ENCODE measurements at places on chromosomes 1 and 21.

- no peak for DNase-seq
These were observed 47.8 kb downstream of the UCK2 start for GRCh38 chr1:165875171-165875570.

GRCh38 chr1:159171688-159172501 lies 480 bp downstream of the CADM3 start:
- no peak for DNase-seq

DNA sequence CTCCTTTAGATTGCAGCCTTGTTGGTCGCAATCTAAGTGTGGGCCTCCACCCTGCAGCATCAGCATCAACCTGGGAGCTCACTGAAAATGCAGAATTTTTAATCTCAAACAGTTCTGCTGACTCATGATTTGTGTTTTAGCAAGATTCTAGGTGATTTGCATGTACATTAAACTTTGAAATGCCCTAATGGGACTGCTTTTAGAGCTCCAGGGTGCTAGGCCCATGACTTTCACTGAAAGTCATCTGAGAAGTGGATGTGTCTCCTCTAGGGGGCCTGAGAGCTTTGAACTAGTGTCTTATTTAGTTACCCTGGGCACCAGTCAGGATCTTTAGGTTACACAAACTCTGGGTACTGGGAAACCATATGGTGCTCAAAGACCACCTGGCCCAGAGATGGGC lies 9.0 kb downstream of the TRIM67 start:
- no peak for DNase-seq

- no peak for DNase-seq
These were observed 16.1 kb upstream of the TXLNA start for GRCh38 chr1:32163405-32163804.

DNA sequence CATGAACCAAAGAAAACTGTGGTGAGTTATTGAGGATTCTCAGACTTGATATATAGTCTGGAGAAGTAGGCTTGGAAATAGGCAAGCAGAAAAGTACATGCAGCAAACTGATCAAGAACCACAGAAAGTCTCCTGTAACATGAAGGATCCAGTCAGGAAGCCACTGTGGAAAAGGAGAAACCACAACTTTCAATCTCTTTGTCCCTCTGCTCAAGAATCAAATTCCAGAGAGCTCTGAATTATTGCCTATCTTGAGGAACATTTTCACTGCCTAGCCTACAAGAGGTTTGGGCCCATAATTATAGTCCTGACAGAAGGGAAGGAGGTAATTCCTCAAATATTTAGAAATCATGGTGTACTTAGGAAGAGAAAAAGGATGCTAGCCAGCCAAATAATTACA lies 43.0 kb upstream of the ADAMTS1 start:
- DNase-seq, result no peak

DNA sequence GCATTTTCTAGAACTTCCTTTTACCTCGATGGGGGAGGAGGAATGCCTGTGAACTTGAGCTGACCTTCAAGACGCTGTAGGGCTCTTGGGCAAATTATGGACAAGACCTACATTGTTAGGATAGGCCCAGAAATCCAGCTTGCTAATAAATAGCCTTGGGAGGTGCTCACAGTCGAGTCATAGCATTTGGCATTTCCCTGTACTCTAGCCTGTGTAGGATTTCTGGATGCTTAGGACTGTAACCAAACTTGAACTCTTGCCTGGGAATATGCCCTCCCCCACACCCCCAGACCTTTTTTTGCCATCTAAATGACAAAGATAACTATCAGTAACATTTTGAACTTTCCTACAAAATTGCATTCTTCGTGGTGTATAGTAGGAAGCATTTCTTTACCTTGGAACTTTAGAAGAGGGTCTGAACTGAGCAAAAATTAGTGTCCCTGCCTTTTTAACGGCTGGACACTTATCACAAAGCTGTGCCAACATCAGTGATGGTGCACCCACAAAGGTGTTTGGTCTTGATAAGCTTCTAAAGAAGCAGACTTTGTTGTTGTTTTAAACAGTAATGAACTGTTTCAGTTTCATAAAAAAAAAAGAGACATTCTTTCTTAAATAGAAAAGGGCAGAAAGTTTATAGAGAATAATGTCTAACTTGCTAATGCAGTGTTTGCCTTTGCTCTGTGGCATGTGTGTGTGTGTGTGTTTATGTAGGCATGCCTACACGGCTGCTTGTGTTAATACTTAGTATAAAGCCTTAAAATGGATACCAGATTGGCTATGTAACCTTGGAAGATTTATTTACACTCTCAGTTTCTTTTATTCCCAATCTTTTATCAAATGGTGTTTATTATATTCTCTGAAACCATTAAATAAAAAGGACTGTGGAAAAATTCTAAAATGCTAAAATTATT lies 88.2 kb downstream of the NFIA start:
- DNase-seq, result no peak

DNA sequence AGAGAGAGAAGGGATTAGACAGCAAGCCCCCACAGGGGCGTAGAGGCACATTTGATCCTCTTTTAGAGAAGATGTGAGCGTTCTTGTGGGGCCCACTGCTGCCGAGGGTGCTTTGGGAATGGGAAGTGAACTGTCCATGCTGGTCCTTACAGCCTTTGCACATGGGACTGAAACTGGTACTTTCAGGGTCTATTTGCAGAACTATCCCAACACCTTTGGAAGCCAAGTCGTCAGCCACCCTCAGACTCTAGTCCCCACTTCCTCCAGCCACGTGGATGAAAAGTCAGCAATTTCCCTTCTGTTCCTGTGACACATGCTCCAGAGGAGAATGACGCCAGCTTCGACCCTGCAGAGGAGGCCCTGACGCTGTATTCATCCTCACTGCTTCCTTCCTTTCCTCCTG lies 2.6 kb upstream of the RAB7B start:
- no peak for DNase-seq

GRCh38 chr1:16175610-16176553 lies 20.0 kb upstream of the EPHA2 start:
- no peak for DNase-seq

- no peak for DNase-seq
These were observed 104.2 kb downstream of the IGSF21 start for GRCh38 chr1:18211764-18212163.

DNA sequence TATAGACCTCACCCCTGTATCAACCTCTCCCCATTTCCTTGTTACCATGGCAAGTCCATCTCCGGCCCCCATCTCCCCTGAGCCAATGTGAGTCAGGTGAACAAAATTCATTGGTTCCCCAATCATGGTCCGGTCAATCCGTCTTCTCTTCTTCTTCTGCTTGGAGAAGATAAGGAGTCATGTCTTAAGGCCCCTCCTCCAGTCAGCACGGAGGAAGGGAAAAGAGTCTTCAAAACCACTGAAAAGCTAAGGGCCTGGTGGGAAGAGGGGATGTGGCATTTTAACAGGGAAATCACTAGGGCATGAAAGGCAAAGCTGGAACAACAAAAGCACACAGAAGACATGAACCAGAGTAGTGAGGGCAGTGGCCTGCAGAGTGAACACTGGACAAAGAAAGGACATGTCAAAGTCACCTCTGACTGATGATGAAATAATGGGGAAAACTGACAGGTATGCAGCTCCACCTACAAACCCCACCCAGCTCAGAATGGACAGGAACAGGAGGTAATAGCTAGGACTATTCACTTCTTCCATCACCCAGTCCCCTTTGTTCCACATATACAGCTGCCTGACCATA lies 4.4 kb downstream of the CDC42SE1 start:
- no peak for DNase-seq

DNA sequence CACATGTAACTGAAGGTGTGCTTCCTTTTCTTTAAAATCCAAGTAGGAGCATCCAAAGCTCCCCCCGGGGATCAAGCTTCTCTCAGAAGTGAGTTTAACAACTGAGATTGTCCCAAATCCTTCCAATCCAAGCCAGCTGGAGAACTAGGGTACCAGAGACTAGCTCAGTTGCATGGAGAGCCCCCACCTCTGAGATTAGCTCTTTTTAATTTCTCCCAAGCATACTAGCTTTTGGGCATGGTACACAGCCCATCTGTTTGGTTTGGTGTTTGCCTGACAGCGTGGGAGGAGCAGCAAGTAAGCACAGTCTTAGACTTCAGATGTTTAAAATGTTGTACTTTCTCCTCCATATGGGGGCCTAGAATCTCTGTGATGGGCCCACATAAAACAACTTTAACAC lies 142.8 kb downstream of the ASTN1 start:
- DNase-seq, result no peak

DNA sequence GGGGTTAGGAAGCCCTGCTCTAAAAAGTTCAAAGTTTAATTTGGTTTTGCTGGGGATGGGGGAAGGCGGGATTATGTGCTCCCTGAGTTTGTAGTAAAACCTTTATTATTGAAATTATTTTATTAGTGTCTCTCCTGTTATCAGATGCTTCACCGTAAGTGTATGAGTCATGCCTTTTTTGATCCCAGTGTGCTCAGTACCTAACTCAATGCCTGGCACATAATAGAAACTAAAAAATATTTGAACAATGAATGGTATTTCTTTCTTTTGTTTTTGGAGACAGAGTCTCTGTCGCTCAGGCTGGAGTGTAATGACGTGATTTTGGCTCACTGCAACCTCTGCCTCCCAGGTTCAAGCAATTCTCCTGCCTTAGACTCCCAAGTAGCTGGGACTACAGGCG lies 6.4 kb downstream of the SNRPE start:
- DNase-seq, result no peak

GRCh38 chr1:48039088-48040054 lies 42.2 kb upstream of the TRABD2B start:
- no peak for DNase-seq

DNA sequence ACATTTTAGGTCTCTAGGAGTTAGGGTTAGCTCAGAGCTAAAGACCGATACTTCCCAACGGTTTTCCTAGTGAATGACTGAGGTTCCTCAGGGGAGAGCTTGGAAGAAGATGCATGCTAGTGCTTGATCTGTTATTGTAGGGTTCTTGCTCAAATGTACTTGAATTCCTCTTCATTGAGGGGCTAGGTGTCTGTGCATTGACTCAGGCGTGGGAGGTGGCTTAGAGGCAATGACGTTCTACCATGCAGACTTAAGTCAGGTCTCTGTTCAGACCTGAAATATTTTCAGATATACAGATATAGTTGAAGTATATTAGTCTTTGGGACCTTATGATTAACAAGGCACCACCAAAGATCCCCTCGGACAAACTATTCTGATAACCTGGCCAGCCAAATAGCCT lies 23.5 kb downstream of the S100A10 start:
- no peak for DNase-seq

GRCh38 chr1:161229896-161230295 lies 4.0 kb downstream of the TOMM40L start:
- DNase-seq, result no peak

GRCh38 chr1:86787621-86788020 lies 83.2 kb downstream of the SH3GLB1 start:
- DNase-seq, result no peak

DNA sequence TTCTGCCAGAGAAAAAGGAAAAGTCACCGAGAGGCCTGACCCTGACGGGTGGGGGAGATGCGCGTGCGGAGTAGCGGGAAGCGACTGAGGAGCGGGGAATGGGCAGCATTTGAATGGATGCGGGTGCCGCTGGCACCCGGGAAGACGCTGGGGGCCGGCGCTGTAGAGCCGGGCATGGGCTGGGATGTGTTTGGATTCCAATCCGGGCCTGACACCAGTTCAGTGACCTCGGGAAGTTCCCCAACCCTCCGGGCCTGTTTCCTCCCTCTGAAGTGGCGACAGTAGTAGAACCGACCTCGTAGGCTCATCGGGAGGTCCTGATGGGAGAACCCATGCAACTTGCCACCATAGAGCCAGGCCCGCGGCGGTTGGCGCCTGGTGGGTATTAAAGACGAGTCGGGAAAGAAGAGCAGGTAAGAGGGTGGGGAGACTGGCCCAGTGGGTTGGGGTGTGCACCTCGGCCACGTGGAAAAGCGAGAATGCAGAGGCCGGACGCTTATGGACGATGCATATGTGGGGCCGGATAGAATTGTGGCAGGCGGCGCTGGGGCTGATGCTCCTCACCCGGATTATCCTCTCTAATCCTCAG lies 642 bp upstream of the SLC16A1 start:
- peak; percentile 11 for DNase-seq

DNA sequence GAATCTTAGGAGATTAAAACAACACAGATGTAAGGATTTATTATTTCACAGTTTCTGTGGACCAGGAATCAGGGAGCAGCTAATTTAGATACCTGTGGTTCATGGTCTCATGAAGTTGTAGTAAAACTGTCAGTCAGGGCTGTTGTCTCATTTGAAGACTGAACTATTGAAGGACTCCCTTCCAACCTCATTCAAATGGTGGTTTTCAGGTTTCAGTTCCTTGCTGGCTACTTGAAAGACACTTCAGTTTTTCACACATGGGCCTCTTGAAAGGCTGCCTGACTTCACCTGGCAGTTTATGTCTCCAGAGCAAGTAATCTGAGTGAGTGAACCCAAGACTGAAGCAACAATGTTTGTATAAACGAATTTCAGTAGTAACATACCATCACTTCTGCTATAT lies 915.9 kb downstream of the PLA2G4A start:
- no peak for DNase-seq

DNA sequence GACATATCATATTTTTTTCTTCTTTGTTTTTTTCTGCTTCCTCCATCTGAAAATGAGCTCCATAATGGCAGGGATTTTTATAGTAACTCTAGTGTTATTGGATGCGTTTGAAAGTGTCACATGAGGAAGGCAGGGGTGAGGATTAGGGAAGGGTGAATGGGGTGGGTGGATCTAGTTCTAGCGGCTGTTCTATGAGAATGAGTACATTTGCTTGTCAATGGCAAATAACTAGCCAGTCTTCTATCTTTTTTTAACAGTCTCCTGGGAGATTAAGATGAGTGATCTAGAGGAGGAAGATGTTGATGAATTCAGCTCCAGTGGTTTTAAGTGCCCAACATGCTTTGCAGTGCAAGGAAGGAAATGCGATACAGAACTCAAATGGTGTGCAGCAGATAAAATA lies 5.8 kb downstream of the OR14I1 start:
- no peak for DNase-seq

- no peak for DNase-seq
These were observed 246.4 kb upstream of the ADAMTS5 start for GRCh38 chr21:27213303-27213702.

DNA sequence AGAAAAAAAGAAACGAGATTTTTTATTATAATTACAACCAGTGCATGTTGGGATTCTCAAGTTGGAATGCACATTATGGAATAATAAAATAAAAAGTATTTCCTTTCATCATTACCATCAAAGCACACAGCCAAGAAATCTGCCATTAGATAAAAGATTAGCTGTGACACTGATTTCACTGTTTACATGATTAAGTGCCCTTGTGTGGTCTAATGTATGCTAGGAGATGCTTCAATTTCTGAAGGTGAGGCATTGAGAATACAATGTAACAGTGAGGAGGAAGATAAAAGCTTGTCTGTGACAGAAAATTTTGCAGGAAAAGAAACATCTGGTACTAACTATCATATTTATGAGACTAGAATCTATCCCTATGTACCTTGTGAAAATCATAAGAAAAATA lies 409.7 kb upstream of the PRMT6 start:
- DNase-seq, result no peak

Data from SHP77 (cell line).